HepG2 (cell line): ENCODE measurements at places on chromosomes 7 and 10.

DNA sequence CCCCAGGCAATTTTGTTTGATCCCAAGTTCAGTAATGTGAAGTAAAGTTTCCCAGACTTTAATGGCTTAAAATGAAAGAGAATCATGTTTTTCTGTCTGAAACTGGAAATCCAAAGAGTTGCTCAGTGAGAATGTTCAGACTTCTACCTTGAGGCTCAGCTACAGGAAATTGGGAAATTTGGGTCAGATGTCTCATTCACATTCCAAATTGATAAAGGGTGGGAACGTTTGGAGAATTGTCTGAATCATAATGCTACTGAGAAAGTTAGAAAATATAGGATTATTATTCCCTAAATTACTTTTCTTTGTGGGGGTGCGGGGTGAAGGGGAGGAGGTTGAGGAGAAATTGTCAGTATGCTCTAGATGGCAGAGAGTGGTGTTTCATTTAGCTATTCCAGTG lies 773.9 kb downstream of the LRMDA start:
- DNase-seq: no peak

GRCh38 chr7:5345671-5346070 lies 62.9 kb downstream of the SLC29A4 start:
- DNase-seq: no peak

DNA sequence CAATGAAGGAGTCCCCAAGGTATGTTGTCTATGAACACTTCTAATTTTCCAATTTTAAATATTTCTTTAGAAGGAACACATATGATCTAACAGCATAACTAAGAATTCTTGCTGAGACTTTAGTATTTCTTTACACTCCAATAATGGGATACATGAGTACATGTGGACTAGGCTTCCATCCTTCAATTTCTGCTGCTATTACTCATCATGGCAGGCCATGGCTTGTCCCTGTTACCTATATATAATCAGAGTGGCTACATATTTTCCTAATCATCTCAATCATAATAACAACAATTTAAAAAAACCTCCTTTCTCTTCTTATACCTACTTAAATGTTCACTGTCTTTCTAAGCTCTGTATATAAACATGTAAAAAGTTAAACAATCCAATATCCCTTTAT lies 60.3 kb upstream of the TAC1 start:
- no peak for DNase-seq

- no peak for DNase-seq
These were observed 148.6 kb upstream of the SVIL start for GRCh38 chr10:29783201-29783947.

DNA sequence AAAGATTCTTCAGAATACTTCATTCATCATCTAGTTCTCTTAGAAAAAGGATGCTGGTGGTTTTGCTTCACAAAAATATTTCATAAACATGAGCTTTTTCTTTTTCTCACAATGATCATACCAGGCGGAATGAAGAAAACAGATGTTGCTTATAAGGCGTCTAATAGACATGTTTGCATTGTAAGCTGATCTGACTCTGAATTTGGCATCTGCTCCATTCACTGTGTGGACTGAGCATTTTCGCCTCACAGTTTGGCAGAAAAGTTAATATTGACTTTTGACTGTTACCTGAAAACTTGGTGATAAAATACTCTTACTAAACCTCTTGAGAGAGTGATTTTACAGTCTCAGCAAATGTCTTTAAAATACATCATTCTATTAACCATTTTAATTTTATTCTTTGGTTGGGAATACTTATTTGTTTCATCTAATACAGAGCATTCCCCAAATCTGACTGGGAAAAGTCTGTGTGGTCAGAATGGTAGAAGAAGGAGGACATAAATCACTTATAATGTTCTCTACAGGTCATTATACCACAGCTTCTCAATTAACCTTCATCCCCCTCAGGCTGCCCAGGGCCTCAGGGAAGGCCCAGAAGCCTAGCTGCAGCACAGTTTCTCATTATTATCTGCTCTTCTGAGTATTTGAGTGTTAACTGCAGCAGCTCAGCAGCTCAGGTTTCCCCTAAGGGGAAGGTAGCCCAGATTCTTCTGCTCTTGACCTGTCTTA lies 121.6 kb upstream of the KAT6B start:
- DNase-seq: peak; percentile 26

DNA sequence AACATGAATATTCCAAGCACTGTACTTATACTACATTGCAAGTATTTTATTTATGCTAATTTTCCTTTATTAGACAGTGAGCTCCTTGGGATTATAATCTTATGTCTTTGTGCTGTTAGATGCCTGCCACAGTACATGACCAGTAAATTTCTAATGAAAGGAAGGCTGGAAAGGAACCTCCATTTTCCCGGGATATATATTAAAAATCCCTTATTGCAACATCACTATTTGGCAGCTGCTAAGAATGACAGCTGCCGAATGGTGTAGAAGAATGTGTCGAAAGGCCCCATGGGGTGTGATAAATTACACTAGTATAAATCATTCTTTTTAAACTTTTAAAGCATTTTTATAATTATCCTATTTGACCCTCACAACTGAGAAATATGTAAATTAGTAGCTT lies 59.1 kb downstream of the TFAM start:
- no peak for DNase-seq

GRCh38 chr10:21753497-21754270 lies 219.7 kb downstream of the MLLT10 start:
- DNase-seq: no peak

DNA sequence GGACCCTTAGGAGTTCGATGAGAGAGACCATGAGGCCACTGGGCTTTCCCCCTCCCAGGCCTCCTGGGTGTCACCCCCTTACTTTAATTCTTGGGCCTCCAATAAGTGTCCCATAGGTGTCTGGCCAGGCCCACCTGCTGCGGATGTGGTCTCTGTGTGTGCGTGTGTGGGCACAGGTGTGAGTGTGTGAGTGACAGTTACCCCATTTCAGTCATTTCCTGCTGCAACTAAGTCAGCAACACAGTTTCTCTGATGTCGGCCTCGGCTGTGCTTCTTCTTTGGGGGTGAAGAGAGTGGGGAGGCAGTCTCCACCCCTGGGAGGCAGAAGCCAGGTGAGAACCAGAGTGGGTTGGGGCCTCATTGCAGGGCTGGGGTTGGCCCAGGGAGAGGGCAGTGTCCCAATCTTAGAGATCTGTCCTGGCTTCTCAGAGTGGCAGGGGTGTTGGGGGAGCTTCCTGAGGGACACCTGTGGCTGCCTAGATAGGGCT lies 1.5 kb downstream of the PVRIG start:
- no peak for DNase-seq

- DNase-seq: no peak
These were observed 565.7 kb downstream of the TCERG1L start for GRCh38 chr10:130745821-130746220.

- peak; percentile 65 for DNase-seq
These were observed 98.2 kb upstream of the DKK1 start for GRCh38 chr10:52215745-52216361.

DNA sequence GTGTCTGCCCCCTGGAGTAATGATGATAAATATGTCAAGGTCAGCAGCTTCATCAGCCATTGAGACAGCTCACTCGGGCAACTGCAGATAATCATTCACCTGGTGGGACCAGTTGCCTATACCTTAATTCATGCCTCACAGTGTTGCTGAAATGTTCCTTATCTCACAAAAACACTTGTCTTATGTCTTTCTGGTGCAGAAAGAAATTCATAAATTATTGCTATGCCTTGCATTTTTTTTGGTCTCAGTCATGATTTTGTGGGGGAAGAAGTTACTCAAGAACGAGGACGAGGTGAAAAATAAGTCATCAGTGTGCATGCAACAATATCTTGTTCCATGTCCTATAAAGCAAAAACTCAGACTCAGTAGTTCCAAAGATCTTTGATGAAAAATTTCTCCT lies 16.0 kb downstream of the TRIL start:
- DNase-seq: no peak

DNA sequence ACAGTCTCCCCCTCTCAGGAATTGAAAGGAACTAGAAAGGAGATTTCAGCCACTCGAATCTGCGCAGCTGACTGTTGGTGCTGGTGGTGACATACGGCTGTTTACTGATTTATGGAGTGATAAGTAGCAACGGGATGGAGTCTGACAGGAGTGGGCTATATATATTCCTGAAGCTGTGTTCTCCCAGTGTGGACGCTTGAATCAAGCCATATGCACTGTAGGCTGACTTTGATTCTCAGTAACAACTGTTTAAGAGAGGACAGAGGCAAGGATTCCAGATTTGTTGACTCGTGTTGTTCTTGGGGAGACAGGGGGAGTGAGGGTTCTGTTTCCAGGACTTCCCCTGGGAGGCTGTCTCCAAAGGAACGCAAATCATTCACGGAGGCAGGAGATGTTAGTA lies 260.1 kb upstream of the AUTS2 start:
- no peak for DNase-seq

DNA sequence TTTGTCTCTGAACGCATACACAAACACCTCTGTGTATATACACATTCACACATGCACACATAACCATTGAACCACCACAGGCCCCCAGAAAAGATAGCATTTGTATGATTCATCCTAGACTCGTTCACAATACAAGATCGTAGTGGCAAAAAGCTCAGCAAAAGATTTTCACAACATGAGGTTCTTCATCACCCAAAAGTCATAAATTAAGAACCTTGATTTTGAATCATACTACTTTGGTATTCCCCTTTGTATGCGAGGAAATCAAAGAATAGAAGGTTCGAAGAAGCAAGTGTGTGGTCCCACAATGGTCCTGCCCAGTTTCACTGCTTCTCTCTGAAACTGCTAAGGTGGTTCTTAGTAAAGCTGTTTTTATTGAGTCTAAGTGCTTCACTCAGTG lies 200.7 kb downstream of the CELF2 start:
- no peak for DNase-seq

GRCh38 chr7:123714296-123715080 lies 34.3 kb downstream of the WASL start:
- no peak for DNase-seq

GRCh38 chr7:112263519-112263918 lies 57.0 kb downstream of the ZNF277 start:
- DNase-seq: no peak

GRCh38 chr7:108109221-108109908 lies 20.8 kb downstream of the LAMB4 start:
- DNase-seq: peak; percentile 34

- no peak for DNase-seq
These were observed 516.4 kb upstream of the ZMIZ1 start for GRCh38 chr10:78552261-78552811.

DNA sequence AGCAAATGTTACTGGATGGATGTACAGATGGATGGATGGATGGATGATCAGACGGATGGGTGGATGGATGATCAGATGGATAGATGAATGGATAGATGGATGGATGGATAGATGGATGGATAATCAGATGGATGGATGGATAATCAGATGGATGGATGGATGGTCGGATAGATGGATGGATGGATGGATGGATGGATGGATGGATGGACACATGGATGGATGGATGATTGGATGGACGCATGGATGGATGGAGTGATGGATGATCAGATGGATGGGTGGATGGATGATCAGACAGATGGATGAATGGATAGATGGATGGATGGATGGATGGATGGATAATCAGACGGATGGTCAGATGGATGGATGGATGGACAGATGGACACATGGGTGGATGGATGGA lies 90.3 kb upstream of the TCF7L2 start:
- DNase-seq: no peak

DNA sequence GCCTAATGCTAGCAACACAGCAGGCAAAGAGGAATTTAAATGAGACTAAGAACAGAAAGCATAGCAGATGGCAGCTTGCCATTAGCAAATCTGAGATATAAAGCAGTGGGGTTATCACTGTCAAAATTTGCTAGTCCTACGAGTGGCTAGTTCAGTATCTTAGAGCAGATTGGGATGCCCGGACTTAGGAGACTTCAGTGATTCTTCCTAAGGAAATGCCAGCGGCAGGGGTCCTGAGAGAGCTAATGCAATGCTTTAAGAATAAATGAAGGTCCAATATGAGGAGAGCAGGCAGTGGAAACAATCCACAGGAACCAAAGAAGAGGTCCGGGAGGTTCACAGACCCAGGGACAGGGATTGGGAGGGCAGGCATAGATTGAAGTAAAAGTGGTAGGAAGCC lies 169.3 kb upstream of the NPSR1 start:
- no peak for DNase-seq

GRCh38 chr7:114539575-114539974 lies 125.0 kb downstream of the FOXP2 start:
- DNase-seq: peak; percentile 12

DNA sequence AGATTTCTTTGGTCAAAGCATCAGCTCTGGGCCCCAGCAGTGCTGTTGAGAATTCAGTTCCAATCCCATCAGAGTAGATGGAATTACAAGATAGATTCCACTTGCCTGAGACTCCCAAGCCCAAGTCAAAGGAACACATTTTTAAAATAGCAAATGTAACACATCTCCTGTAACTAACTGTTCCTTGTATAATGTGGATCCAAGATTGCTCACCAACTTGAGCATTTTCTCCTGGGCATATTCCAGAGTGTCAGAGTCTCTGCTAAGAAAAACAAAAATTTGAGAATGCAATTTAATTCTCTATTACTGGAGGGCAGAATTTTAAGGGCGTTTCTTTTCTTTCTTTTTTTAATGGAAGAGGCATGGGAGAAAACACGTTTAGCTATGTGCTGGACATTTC lies 136.7 kb downstream of the NEBL start:
- no peak for DNase-seq

- DNase-seq: no peak
These were observed 38.8 kb downstream of the RAMP3 start for GRCh38 chr7:45196374-45196773.

GRCh38 chr7:26212921-26213718 lies 11.6 kb downstream of the CBX3 start:
- no peak for DNase-seq

DNA sequence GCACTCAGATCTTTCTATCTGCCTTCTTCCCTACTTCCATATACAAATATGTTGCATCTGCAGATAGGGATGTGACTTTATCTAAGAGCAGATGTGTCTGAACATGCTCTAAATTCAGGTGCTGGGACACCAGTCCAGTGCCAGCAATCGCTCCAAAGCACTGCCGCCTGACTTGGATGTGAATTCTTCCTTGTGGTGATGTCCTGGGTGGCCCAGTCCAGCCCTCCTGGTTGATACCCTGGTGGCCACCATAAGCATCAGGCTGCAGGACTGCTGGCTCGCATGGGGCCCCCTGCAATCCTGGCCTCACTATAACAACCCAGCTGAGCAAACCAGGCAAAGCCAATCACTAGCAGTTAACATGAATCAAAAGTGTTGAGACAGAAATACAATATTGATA lies 149.2 kb upstream of the PDE1C start:
- DNase-seq: no peak

GRCh38 chr10:48945441-48946130 lies 5.9 kb upstream of the LRRC18 start:
- DNase-seq: no peak

- DNase-seq: no peak
These were observed 82.9 kb downstream of the ELFN1 start for GRCh38 chr7:1752771-1753563.
